Breast epithelium (tissue), 4 donors: ENCODE measurements at places on chromosomes 6 and 20.

DNA sequence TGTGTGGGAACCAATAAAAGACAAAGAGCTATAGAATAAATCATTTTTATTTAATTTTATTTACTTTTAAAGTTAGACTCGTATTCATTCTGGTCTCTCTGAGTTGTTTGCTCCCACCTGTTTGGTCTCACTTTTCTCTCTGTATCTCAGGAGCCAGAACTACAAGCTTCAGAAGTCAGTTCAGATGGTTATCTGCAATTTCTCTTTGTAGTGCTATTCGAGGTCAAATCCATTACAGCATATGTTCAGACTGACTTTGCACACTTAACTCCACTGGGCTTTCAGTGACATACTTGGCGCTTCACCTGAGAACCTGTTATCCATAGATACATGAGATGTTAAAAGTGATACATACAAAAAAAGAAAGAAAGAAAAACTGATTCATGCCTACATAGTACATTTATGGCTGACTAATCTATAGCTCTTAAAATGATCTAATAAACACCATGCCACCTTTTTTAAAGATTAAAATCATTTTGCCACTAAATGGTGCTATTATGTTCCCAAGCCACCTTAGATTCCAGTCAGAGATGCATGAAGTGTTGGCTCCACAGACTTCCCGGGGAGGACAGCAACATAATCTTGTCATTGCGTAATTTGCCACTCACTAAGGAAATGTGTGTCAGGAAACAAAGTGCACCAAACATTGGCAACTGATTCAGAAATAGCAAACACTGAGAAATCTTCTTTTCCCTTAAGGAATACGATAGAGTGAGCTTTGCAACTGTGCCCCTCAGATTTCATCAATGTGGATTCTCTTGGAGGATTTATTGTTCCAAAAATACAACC lies 396.7 kb downstream of the HACE1 start:
- DNase-seq, result no peak

GRCh38 chr6:48614326-48614725 lies 503.3 kb upstream of the PTCHD4 start:
- DNase-seq, result no peak

DNA sequence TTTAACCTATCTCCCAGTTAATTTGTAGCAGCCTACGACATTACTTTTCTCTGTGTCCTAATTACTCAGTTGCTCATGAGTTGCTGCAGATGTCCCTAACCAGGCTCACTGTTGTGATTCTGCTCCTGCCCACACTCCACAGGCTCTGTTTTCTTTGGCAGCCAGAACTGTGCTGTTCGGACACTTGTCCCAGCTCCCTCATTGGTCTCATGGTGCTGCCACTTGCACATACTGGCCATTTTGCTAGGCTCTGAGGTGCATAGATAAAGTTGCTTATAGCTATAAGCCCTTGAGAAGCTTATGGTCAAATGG lies 55.0 kb downstream of the NOX3 start:
- no peak for DNase-seq

DNA sequence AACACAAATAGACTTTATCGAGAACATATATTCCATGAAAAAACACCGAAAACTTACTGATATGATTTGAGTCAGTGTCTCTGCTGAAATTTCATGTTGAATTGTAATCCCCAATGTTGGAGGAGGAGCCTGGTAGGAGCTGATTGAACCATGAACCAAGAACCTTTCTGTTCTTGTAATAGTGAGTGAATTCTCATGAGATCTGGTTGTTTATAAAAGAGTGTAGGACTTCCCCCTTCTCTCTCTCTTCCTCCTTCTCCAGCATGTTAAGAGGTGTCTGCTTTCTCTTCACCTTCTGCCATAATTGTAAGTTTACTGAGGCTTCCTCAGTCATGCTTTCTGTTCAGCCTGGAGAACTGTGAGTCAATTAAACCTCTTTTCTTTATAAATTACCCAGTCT lies 1289.3 kb upstream of the CITED2 start:
- DNase-seq, result no peak

- no peak for DNase-seq
These were observed 193.9 kb upstream of the CITED2 start for GRCh38 chr6:139568151-139568955.

DNA sequence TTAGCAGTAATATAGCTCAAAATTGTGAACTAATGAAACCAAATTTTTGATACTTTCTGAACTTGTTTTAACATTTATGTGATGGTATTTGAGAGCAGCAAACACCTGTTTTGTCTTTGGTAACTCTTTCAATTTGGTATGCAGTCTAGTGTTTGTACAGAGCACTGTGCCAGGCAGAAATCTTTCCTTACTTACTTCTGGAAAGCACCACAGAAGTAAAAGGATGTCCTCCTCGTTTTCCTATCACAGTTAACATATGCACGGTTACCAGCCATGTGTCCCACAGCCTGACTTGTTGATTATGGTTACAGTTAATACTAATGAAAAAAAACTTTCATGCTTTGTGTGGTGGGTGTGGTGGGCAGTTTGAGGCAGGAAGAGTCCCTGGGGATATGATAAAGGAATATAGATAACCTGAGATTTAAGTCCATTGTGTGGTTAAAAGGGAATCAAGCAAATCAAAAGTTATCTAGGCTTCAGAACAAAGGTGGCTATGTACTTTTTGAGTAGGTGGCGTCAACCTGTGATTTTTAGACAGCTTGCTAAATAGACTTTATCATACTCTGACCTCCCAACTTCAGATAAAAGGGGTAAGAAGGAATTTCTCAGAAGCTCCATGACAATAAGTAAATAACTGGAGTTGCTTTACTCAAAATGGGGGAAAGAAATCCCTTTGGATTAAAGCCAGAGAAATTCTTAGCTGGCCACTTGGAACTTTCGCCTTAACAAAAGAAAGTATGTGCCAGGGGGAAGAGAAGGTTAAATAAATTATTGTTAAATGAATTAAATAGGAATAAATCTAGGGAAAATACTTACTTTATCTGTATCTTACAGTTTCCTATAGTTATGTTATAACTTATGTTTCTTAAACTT lies 20.1 kb upstream of the COL10A1 start:
- DNase-seq, result no peak

- no peak for DNase-seq
These were observed 87.8 kb upstream of the ASCC3 start for GRCh38 chr6:100968949-100969348.

DNA sequence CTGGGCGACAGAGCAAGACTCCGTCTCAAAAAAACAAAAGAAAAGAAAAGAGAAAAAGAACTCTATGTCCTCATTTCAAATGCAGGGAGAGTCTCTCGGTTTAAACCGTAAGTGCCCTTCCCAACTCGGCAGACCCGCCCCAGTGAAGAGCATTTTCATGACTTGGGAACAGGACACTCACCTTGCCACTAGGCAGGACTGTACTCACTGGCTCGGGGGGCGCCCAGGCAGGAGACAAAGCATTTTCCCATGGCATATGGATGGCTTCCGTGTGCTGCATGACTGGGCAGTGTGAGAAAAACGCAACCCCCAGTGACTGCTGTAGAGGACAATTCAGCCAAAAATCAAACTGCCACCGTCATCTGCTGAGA lies 23.7 kb upstream of the MRGBP start:
- no peak for DNase-seq
